ENCODE measurements at places on chromosomes 11 and 22.
A peak's percentile ranks its signal among the peaks of the same experiment; 100 is the strongest.

DNA sequence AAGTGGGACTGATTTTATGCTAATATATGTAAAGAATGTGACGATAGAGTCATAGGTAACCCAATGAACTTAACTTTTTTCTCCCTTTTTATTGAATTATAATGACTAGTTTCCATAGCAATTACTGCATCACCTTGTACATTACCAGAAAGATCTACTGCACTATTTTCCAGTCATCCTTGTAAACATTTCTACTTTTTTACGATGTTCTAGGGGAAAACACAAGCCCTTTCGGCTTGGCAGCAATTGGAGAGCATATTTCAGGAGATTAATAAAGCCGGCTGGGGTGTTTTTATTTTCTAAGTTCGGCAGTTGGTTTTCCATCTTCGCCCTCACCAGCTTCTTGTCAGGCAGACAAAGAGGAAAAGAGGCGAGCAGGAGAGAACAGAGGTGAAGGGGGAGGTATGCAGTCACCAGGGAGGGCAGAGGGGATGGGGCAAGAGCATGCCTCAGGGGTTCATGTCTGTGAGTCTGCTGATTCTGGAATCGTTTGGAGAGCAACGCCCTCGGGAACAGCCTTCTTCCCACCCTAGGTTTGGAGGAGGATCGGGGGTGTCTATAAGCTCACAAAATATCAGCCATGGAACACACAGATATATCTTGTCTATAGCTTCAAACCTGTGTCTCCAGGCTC is 476.4 kb downstream of the MIAT start:
- DNase-seq = no peak

GRCh38 chr22:46673662-46674236 is 53.6 kb downstream of the GRAMD4 start:
- no peak for DNase-seq

DNA sequence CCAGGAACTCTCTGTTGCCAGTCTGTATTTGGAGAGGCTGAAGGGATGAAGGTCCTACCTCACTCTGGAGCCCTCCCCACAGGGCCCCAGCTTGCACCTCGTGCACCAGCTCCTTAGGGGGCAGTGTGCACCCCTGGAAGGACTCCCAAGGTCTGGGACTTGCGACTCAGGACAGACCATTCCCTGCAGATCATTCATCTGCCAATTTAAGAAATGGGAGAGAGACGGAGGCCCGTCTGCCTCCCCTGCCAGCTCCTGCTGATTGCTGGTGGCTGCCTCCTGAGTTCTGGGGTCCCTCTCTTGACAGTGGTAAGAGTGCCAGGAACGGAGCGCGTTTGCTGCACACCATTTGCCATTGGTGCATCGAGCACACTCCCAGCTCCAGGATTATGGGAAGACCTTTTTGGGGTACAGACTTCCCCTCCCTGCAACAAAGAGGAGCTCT is 27.4 kb upstream of the MALAT1 start:
- DNase-seq = peak; percentile 84

GRCh38 chr11:74731301-74732094 is at the start of gene CHRDL2:
TSS of gene CHRDL2 (minus strand) at chr11:74731426. CDS start at chr11:74730888, 538 bp downstream.
- no peak for DNase-seq

DNA sequence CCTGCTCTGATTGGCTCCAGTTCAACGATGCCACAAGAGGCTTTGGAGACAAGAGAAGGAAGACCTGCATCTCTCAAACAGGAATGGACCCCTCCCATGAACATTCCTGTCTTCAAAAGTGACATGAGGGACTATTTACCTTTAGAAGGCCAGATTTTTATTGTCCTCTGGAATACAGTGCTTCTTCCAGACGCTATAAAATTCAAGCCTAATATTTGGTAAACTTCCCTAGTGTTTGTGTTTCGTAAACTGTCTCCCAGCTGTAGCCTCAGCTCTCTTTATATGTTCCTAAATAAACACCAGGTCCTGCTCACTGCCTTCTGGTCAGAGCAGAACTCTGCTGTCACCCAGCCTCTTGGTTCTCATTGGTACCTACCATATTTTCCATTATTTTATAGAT is 157.8 kb downstream of the CCDC34 start:
- DNase-seq = no peak

DNA sequence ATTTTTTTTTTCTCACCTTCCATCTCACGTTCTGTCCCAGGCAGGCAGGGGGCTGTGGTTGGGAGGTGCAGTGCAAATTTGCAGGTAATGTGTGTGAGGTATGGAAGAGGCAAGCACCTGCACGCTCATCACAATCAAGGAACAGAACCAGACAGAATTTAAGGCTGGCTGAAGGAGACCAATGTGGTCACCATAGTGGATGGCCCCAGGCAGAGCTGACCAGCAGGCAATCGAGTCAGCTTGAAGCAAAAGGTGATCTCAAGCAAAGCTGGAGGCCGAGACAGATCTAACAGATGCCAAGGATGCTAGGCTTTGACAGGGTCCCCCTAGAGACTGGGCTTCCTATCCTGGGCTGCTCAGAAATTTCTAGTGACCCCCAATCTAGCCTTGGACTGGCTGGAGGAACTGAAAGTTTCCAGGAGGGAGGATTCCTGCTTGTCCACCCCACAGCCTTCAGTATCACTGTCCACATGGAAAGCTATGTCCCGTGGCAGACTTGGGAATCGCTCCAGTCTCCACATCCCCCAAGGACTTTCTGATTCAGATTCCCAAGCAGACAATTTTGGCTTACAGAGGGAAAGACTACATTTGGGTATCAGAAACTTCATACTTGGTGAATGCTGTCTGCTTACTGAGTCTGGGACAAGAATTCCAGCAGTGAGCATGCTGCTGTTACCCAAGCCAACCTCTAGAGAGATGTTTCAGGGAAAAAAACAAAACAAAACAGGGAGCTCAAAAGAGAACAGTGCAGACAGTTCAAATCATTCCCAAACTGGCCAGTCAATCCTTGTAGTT is 9.0 kb upstream of the MICAL3 start:
- no peak for DNase-seq

- no peak for DNase-seq
These were observed 72.0 kb downstream of the TP53I11 start for GRCh38 chr11:44878711-44879110.

- DNase-seq = no peak
These were observed 999 bp upstream of the CCDC83 start for GRCh38 chr11:85854212-85854556.
